ENCODE measurements at places on chromosomes 11 and 22. TPM values are rescaled to one million over a fixed set of nuclear protein-coding genes. Genes with fewer than 3 reads are reported as not detected.
A peak's percentile ranks its signal among the peaks of the same experiment; 100 is the strongest.

Gene OR5B21
- total RNA-seq = 0.40 TPM

Gene MPZL3
- 19.6 TPM for total RNA-seq

Gene TIMP3
- not detected for total RNA-seq

Gene KCNJ4
- total RNA-seq = not detected

Gene OLFML1
- total RNA-seq = not detected

Gene TRIM48
- total RNA-seq = not detected

Gene OR5P2
- not detected for total RNA-seq

- no peak for DNase-seq
Observed at GRCh38 chr11:25065746-25066145, 568.9 kb downstream of the LUZP2 start.

DNA sequence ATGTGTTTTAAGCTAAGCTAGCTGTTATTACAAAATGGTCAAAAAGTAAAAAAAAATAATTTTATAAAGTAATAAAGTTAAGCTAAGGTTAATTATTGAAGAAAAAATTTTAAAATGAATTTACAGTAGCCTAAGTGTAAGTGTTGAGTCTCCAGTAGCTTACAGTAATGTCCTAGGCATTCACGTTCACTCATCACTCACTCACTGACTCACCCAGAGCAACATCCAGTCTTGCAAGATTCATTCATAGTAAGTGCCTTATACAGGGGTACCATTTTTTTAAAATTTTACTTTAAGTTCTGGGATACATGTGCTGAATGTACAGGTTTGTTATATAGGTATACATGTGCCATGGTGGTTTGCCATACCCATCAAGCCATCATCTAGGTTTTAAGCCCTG lies 11.6 kb upstream of the OOSP4B start:
- no peak for DNase-seq

- DNase-seq = peak; percentile 27
Observed at GRCh38 chr11:107591378-107592230, 657 bp downstream of the ELMOD1 start.

DNA sequence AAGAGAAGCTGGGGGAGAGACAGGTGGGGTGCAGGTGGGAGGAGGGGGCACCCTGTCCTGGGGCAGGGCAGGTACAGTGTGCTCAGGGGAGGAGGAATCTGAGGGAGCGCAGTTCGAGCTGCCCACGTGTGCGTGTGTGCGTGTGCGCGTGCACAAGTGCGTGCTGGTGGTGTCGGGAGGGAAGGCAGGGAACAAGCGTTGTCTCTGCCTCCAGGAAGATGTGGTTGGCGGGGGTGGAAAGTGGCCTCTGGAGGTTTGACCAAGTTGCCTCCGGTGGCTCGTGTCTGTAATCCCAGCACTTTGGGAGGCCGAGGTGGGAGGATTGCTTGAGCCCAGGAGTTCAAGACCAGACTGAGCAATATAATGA lies 49.9 kb upstream of the THY1 start:
- DNase-seq = no peak

DNA sequence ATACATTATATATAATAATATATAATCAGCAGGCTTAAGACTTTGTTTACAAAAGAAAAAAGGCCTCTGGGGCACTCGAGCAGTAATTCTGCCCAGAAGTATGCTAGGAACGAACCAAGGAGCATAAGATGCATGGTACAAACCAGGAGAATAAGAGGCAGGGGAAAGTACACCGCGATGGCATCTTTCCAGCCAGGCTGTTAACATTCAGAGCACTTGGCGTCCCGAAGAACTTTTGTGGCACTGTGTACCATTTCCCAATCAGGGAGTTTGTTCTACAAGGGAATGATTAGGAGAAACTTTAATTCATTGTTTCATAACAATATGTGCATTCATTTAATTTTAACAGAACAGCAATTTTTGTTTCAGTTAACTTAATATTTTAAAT lies 125.1 kb downstream of the WT1 start:
- no peak for DNase-seq

- DNase-seq = no peak
Observed at GRCh38 chr22:43431808-43432554, 20.2 kb downstream of the MPPED1 start.

GRCh38 chr11:11313902-11314692 lies 39.0 kb downstream of the CSNK2A3 start:
- DNase-seq = no peak

DNA sequence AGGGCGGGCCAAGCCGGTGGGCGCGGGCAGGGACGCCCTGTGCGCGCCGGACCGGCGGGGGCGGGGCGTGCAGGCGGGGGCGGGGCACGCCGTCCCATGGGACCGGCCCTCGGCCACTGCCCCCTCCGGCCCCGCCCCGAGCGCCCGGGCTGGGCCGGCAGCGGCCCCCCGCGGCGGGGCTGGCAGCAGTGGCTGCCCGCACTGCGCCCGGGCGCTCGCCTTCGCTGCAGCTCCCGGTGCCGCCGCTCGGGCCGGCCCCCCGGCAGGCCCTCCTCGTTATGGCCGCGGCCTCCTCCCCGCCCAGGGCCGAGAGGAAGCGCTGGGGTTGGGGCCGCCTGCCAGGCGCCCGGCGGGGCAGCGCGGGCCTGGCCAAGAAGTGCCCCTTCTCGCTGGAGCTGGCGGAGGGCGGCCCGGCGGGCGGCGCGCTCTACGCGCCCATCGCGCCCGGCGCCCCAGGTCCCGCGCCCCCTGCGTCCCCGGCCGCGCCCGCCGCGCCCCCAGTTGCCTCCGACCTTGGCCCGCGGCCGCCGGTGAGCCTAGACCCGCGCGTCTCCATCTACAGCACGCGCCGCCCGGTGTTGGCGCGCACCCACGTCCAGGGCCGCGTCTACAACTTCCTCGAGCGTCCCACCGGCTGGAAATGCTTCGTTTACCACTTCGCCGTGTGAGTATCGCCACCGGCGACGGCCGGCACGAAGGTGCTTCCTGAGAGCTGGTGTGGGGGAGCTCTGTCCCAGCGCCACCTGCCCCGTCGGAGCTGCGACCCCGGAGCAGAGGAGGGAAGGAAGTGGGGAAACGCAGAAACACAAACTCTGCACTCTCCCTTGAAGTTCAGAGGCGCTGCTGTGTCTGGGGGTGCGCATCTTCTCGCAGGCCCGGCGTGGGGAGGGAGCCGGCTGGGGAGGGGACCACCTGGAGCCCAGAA lies at the start of gene KCNQ1:
Gene KCNQ1 (plus strand): TSS at position 188 of the 925 bp plus-strand sequence. CDS start 91 bp downstream, at position 279.
- DNase-seq = peak; percentile 43

GRCh38 chr11:122363296-122363695 lies 247.3 kb upstream of the BLID start:
- DNase-seq = no peak
